SHP77 (cell line): ENCODE measurements at places on chromosomes 16 and 17.

DNA sequence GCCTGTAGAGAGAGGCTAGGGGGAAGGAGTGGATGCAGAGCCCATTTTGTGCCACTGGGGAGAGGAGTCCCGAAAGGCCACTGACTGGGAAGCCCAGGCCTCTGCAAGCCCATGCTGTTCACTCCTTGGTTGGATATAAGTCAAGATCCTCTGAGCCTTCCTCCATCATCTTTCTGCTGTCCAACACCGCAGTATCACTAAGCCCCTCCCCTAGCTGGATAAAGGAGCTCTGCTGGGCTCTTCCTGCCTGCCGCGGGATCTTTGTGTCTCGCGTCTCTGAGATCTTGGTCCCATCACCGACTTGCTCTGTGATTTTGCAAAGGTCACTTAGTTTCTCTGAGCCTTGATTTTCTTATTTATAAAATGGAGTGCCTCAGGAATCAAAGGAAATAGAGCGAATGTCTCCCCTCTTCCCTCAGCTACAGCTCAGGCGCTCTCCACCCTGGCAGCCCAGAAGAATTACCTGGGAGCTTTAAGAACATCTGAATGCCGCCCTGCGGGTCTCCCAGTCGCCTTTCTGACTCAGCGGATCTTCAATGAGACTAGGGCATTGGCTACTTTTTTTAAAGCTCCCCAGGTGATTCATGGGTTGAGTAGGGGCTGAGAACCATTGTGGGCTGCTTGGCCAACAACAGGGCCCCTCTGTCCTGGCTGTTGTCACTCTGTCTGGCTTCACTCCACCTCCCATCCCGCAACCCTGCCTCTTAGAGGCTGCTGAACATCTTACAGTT, 25.2 kb upstream of the TMEM220 start:
- no peak for DNase-seq

DNA sequence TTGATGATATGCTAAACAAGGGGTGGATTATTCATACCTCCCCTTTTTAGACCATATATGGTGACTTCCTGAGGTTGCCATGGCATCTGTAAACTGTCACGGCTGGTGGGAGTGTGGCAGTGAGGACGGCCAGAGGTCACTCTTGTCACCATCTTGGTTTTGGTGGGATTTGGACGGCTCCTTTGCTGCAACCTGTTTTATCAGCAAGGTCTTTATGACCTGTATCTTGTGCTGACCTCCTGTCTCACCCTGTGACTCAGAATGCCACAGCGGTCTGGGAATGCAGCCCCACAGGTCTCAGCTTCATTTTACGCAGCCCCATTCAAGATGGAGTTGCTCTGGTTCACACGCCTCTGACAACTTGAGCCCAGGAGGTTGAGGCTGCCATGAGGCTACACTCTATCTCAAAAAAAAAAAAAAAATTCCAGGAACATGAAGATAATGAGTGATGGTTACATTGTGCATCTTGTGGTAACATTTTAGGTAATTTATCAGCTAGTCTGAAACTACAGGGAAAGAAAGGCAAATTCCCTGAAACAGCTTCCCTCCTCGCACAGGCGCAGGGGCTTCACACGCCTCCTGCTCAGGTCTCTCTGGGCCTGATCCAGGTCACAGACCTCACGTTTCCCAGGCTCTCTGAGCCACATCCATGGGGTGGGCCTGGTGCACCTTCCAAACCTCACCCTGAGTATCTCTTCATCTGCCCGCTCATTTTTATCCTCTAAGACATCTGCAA, 15.3 kb upstream of the UBE2I start:
- no peak for DNase-seq

DNA sequence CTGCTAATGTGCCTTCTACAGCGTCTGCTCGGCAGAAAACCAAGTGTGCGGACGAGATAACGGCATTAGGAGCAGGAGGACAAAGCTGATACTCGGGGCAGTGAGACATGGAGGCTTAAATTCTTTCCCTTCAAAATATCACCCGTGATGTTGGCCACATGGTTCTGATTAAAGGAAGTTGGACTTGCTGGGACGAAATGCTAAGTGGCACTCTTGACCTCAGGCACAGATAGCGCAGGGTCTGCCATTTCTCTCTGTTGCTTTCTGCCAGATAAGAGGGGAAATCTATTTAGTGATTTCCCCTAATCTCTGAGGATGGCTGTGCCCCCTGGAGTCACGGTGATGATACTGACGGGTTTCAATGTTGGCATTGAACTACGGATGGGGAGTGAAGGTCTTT, 509.6 kb upstream of the EEF2KMT start:
- no peak for DNase-seq

GRCh38 chr17:6046931-6047330, 23.2 kb upstream of the WSCD1 start:
- DNase-seq = no peak

GRCh38 chr17:7324438-7324779, 4.7 kb downstream of the NEURL4 start:
- no peak for DNase-seq

GRCh38 chr17:27386206-27387075, 69.8 kb upstream of the KSR1 start:
- DNase-seq = no peak

GRCh38 chr17:13921841-13922776, 147.2 kb upstream of the COX10 start:
- no peak for DNase-seq

DNA sequence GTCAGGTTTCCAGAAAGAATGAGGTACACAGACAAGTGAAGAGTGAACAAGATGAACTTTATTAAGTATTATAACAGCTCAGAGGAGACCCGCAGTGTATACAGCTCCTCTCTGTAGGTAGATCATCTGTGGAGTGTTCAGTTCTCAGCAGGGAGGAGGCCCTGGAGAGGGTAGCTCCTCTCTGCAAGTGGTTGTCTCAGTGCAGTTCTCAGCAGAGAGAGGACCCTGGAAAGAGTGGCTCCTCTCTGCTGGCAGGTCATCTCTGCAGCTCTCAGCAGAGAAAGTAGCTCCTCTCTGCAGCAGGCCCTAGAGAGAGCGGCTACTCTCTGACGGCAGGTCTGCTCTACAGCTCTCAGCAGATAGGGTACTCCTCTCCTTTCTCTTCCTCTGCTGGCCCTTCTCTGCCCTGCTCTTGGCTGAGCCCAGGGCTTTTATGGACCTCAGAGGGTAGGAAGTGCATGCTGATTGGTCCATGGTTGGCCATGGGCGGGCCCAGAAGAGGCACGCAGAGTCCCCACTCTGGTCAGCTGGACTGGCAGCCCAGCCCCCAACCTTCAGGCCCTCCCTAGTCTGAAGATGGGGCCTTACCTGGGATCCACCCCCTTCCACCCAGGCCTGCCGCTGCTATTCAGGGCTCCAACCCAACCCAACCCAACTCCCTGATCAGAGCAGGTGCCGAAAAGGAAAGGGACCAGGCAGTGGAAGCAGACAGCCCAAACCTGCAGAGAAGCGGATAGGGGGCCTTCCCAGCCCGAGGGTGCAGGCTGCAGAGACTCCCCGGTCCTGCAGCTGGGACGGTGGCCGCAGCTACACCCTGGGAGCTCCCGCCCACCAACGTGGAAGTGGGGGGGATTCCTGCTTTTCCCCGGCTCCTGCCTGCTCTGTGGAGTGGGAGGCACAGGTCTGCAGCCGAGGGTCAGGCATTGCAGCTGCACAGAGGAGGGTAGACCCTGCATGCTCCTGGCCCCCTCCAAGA, 18.5 kb upstream of the DNAJA2 start:
- no peak for DNase-seq

GRCh38 chr16:11506741-11507305, 79.9 kb downstream of the LITAF start:
- DNase-seq = no peak
